ENCODE measurements at places on chromosomes 5 and 9.

DNA sequence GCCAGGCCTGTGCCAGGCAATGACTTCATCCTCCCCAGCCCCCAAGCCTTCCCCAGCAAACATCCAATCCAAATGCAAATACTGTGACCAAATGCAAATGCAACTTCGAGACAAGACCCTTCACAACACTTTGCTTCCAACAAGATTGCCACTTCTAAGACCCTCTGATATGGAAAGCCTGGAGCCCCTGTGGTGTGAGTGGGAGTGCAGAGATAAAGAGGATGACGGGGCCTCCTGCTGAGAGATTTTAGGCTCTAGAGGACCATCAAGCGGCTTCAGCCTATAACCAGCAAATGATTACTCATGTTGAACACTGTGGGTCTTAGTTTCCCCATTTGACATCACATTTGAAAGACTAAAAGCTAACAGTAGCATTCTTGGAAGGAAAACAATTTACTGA, 46.6 kb upstream of the GABRP start:
- DNase-seq, result no peak

GRCh38 chr9:8599937-8600336, 800.4 kb upstream of the DMAC1 start:
- no peak for DNase-seq

DNA sequence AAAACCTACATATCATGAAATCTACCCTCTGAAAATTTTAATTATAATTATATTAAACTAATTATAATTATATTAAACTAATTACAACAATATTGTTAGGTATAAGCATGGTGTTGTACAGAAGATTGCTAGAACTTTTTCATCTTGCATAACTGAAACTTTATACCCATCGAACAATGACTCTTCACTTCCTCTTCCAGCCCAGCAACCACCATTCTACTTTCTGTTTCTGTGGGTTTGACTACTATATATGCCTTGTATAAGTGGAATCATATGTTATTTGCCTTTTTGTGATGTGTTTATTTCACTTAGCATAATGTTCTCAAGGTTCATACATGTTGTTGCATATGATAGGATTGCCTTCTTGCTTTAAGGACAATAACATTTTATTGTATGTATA, 274.2 kb upstream of the CCNH start:
- DNase-seq, result no peak

GRCh38 chr5:95821110-95822021, 1.2 kb downstream of the GLRX start:
- no peak for DNase-seq

GRCh38 chr5:143142596-143143435, 260.7 kb downstream of the NR3C1 start:
- DNase-seq, result no peak

DNA sequence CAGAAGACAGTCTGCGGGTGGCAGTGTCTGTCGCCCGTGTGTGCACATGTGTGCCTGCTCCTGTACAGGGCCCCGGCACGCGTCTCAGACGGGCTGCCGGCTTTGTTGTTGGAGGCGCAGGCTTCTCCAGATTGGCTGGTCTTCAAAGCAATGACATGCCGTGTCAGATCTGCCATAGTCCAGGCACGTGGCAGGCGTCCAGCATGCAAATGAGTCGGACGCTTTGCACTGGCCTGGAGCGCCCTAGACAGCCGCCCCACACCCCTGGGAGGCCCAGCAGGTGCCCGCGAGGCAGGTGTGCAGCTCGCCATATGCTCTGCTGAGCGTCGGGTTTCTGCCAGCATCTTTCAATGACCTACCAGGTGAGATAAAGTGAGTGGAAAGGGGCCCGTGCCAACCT, 71.5 kb downstream of the GADD45G start:
- peak; percentile 99 for DNase-seq

DNA sequence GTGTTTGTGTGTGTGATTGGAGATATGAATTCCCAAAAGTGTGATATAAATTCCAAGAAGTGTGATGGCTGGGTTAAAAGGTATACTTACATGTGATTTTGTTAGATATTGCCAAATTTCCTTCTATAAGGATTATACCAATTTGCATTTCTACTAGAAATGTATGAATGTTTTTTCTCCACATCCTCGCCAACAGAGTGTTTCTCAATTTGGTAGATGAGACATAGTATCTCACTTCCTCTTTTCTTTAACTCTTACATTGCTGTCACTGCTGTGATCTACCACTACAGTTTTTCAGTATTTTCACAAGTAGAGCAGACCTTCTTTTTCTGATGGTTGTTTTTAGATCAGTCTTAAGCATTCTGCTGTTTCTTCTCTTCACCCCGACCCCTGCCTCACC, 111.3 kb downstream of the FER start:
- no peak for DNase-seq

- no peak for DNase-seq
Measured at GRCh38 chr9:124594673-124595072, 87.5 kb upstream of the NR5A1 start.

GRCh38 chr5:143216211-143216610, 187.3 kb downstream of the NR3C1 start:
- no peak for DNase-seq

DNA sequence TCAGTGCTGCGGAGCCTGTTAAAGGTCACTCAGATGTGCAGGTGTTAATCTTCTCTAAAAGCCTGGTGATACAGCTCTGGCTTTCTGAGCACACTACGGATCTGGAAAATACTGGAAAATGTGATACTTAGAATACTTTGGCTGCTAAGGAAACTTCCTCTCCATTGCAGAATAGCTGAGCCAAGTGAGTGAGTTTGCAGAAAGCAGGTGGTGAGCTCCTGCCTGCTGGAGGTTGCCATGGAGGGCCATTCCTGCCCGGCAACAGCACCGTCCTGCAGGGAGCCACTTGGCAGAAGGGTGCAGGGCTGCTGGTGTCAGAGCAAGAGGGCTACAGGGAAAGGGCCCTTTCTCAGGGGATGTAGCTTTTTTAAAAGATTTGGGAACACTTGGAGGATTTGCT, 40.7 kb downstream of the SECISBP2 start:
- peak; percentile 80 for DNase-seq

- DNase-seq, result no peak
Measured at GRCh38 chr5:113221294-113222176, 213.3 kb downstream of the TSSK1B start.

GRCh38 chr9:121721058-121721350, 69.6 kb downstream of the DAB2IP start:
- DNase-seq, result no peak

DNA sequence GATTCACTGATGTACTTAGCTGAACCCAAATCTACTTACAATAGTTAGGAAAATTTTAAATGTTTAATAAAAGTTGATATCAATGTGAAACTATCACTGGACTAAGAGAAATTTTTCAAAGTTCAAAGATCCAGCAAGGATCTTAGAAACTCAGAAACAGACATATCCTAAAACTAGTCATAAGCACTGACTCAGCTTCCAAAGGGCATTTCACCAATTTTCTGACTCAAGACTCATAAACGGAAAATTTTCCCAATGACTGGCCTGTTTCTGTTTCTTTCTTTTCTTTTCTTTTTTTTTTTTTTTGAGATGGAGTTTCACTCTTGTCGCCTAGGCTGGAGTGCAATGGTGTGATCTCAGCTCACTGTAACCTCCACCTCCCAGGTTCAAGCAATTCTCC, 66.6 kb downstream of the CDC14B start:
- no peak for DNase-seq

- no peak for DNase-seq
Measured at GRCh38 chr9:13487498-13487897, 208.0 kb upstream of the MPDZ start.
